ENCODE measurements at places on chromosomes 6 and 20. TPM values are rescaled to one million over a fixed set of nuclear protein-coding genes. Genes with fewer than 3 reads are reported as not detected.

GPSM3 gene
- total RNA-seq, result 4.1 TPM

FLRT3 gene
- 0.05 TPM for total RNA-seq

HTR1B gene
- not detected for total RNA-seq

PBOV1 gene
- not detected for total RNA-seq

BYSL gene
- total RNA-seq, result 9.0 TPM

GNAS-AS1 gene
- 0.13 TPM for total RNA-seq

MOCS3 gene
- total RNA-seq, result 2.9 TPM

LY6G6C gene
- not detected for total RNA-seq

GLO1 gene
- total RNA-seq, result 85.5 TPM

UBD gene
- 0.35 TPM for total RNA-seq

CLPSL1 gene
- total RNA-seq, result not detected

SLC22A16 gene
- total RNA-seq, result not detected

HLA-DMB gene
- total RNA-seq, result 10.4 TPM

COL21A1 gene
- total RNA-seq, result 20.8 TPM

CTCFL gene
- not detected for total RNA-seq
